ENCODE measurements at places on chromosomes 1 and 21. TPM values are rescaled to one million over a fixed set of nuclear protein-coding genes. Genes with fewer than 3 reads are reported as not detected.

The FCRL5 gene
- polyA plus RNA-seq = 26.5 TPM

The TMEM52 gene
- not detected for polyA plus RNA-seq

The AGMAT gene
- 11.8 TPM for polyA plus RNA-seq

The CCDC30 gene
- polyA plus RNA-seq = 1.5 TPM

The PAX7 gene
- polyA plus RNA-seq = not detected

The GPR25 gene
- polyA plus RNA-seq = 41.1 TPM

The TPTE gene
- not detected for polyA plus RNA-seq

The ITLN2 gene
- polyA plus RNA-seq = not detected

The ELK4 gene
- 4.7 TPM for polyA plus RNA-seq

The MAD2L2 gene
- polyA plus RNA-seq = 49.1 TPM

The C1QTNF12 gene
- 0.88 TPM for polyA plus RNA-seq

The PALMD gene
- not detected for polyA plus RNA-seq

The TCHHL1 gene
- not detected for polyA plus RNA-seq

The IVL gene
- not detected for polyA plus RNA-seq

The VHLL gene
- not detected for polyA plus RNA-seq

The TMOD4 gene
- 1.0 TPM for polyA plus RNA-seq

The MX1 gene
- 128 TPM for polyA plus RNA-seq

The PROK1 gene
- polyA plus RNA-seq = not detected
